ENCODE measurements at places on chromosomes 2 and 18. TPM values are rescaled to one million over a fixed set of nuclear protein-coding genes. Genes with fewer than 3 reads are reported as not detected.

The FSIP2 gene
- 0.08 TPM for total RNA-seq

GRCh38 chr2:239892441-239893235, 132.5 kb downstream of the NDUFA10 start:
- H3K27ac ChIP-seq = no peak overlapping the region
- DNase-seq = no peak
- H3K4me1 ChIP-seq = no peaks in the 10 kb centered on the region
- no peaks in the 10 kb centered on the region for H3K36me3 ChIP-seq
- peaks cover 15% of the 10 kb centered on the region for H3K27me3 ChIP-seq

DNA sequence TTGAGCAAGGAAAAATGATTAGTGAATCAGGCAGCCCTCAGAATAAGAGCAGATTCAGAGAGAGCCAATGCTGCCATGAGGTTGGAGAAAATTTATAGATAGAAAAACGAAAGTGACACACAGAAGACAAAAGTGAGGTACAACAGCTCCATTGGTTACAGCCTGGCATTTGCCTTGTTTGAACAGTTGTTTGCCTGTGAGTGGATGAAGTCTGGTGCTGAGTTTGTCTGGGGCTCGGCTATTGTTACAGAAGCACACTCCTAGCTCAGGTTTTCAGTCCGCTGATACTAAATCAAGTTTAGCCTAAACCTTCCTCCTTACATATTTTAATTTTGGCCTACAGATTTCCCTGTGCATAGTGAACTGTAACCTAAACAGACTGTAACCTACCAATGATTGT, 387.8 kb upstream of the RAB12 start:
- peaks cover 10% of the 10 kb centered on the region for H3K36me3 ChIP-seq
- H3K27me3 ChIP-seq = no peaks in the 10 kb centered on the region
- no peaks in the 10 kb centered on the region for H3K4me1 ChIP-seq
- H3K27ac ChIP-seq = no peak overlapping the region
- no peak for DNase-seq

- H3K27me3 ChIP-seq = peaks cover 30% of the 10 kb centered on the region
- H3K4me1 ChIP-seq = peaks cover 4% of the 10 kb centered on the region
- DNase-seq = no peak
- no peaks in the 10 kb centered on the region for H3K36me3 ChIP-seq
- H3K4me3 ChIP-seq = no peak overlapping the region
Measured at GRCh38 chr2:75194184-75194868, 5.0 kb downstream of the TACR1 start.

Measured in heart left ventricle (tissue), 16 donors.